ENCODE measurements at places on chromosomes 6 and 20. TPM values are rescaled to one million over a fixed set of nuclear protein-coding genes. Genes with fewer than 3 reads are reported as not detected.

GRCh38 chr20:61185181-61185580 is 66.9 kb upstream of the CDH4 start:
- H3K4me3 ChIP-seq, result no peak overlapping the region
- DNase-seq, result no peak
- H3K27ac ChIP-seq, result no peak overlapping the region
- H3K4me1 ChIP-seq, result no peaks in the 10 kb centered on the region

The RGS17 gene
- 0.26 TPM for total RNA-seq

The NKX2-4 gene
- total RNA-seq, result not detected

DNA sequence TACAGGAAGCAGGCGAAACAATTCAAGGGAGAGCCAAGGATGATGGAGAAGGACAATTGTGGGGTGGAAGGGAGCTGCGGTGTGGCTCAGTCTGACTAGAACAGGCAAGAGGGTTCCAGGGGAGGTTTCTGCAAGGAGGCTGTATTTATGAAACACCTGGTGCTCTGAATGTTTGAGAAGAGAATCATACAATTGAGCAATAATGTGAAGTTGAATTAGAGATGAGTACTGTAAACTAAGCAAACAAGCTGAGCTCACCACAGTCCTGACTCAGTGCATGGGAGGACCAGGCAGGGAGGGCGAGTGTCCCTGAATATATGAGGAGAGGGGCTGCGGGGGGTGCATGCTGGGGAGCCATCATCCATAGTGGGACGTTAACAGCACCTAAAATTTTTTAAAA is 279.7 kb downstream of the KIF16B start:
- H3K27me3 ChIP-seq, result no peaks in the 10 kb centered on the region
- no peaks in the 10 kb centered on the region for H3K4me1 ChIP-seq
- no peak for DNase-seq
- no peak overlapping the region for H3K27ac ChIP-seq
- peaks cover 5% of the 10 kb centered on the region for H3K36me3 ChIP-seq
- no peak overlapping the region for H3K4me3 ChIP-seq

- peaks cover 27% of the 10 kb centered on the region for H3K4me1 ChIP-seq
- peak overlapping the region; percentile 89 for H3K27ac ChIP-seq
- H3K27me3 ChIP-seq, result no peaks in the 10 kb centered on the region
- peak overlapping the region; percentile 21 for H3K4me3 ChIP-seq
- no peak for DNase-seq
Measured at GRCh38 chr20:25036331-25036936, 21.5 kb downstream of the ACSS1 start.

GRCh38 chr6:3908223-3908622 is 59.0 kb downstream of the FAM50B start:
- no peak overlapping the region for H3K27ac ChIP-seq
- peaks cover 46% of the 10 kb centered on the region for H3K27me3 ChIP-seq
- H3K36me3 ChIP-seq, result no peaks in the 10 kb centered on the region
- no peaks in the 10 kb centered on the region for H3K4me1 ChIP-seq
- no peak for DNase-seq

DNA sequence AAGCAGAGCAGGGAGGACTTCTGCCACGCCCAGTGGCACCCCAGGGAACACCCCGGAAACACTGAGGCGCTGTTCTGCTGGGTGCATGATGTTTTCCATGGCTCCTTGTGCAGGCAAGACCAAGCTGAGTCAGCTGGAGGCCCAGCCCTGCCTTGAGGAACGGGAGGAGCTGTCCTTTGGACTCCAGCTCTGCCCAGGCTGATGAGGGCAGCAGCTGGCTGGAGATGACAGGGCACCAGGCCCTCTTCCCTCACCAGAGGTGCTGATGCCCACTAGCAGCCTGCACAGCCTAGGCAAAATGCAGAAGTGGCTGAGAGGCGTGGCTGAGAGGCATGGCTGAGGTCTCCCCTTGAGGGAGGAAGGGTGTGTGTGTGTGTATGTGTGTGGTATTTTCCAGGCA is 2.4 kb downstream of the C6orf132 start:
- H3K27ac ChIP-seq, result no peak overlapping the region
- H3K36me3 ChIP-seq, result no peaks in the 10 kb centered on the region
- DNase-seq, result no peak
- H3K4me1 ChIP-seq, result peaks cover 6% of the 10 kb centered on the region

DNA sequence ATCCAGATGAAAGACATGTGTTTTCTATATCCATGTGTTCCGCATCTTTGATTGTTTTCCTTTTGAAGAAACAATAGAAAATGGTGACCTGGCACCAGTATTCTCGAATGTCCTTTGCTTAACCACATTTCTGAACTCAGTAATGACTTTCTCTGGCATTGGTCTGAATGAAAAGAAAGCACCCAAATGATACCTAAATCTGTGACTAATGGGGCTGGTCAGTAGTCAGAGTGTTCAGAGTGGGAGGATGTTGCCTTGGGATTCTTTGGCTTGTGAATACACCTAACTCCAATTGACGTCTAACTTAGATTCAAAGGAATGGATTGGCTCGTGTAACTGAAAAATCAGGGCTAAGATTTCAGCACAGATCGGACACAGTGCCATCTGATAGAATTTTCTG is 27.1 kb downstream of the PARD6B start:
- no peaks in the 10 kb centered on the region for H3K36me3 ChIP-seq
- H3K27me3 ChIP-seq, result no peaks in the 10 kb centered on the region
- no peak for DNase-seq
- no peak overlapping the region for H3K4me3 ChIP-seq

The GSTA3 gene
- total RNA-seq, result not detected

The STMND1 gene
- not detected for total RNA-seq

- H3K27ac ChIP-seq, result no peak overlapping the region
- H3K4me3 ChIP-seq, result no peak overlapping the region
- no peaks in the 10 kb centered on the region for H3K36me3 ChIP-seq
Measured at GRCh38 chr6:125948455-125948854, 8.1 kb upstream of the HINT3 start.

GRCh38 chr6:83505356-83505755 is 7.0 kb upstream of the PRSS35 start:
- peaks cover 4% of the 10 kb centered on the region for H3K36me3 ChIP-seq
- no peaks in the 10 kb centered on the region for H3K4me1 ChIP-seq
- no peak for DNase-seq
- no peak overlapping the region for H3K27ac ChIP-seq
- H3K27me3 ChIP-seq, result peaks cover 26% of the 10 kb centered on the region
- no peak overlapping the region for H3K4me3 ChIP-seq

The ESR1 gene
- 2.3 TPM for total RNA-seq

DNA sequence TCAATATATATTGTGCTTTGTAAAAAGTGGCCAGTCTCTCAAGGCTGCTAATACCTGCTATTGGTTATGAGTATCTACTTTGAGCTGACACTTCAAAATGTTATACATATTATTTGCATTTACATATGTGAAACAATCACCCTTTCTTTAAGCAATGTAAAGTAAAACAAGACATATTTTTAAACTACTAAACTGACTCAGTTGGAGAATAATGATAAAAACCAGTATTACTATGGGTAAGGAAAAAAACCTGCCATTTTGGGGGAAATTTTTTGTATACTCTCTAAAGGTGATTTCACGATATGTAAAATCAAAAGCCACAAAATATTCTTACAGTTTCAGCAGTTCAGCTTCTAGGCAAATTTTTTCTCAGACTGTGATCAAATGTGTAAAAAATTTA is 232.3 kb downstream of the PRL start:
- H3K36me3 ChIP-seq, result peaks cover 1% of the 10 kb centered on the region
- peaks cover 2% of the 10 kb centered on the region for H3K27me3 ChIP-seq
- H3K27ac ChIP-seq, result no peak overlapping the region
- no peak overlapping the region for H3K4me3 ChIP-seq

Measured in natural killer cell treated with Interleukin-12 subunit alpha and Interleukin-12 subunit beta and Interleukin-15 and Interleukin-18, amount 100 ng/mL, for 72 hours (primary cell).